ENCODE measurements at places on chromosomes 5 and 9. TPM values are rescaled to one million over a fixed set of nuclear protein-coding genes. Genes with fewer than 3 reads are reported as not detected.
A peak's percentile ranks its signal among the peaks of the same experiment; 100 is the strongest.

DNA sequence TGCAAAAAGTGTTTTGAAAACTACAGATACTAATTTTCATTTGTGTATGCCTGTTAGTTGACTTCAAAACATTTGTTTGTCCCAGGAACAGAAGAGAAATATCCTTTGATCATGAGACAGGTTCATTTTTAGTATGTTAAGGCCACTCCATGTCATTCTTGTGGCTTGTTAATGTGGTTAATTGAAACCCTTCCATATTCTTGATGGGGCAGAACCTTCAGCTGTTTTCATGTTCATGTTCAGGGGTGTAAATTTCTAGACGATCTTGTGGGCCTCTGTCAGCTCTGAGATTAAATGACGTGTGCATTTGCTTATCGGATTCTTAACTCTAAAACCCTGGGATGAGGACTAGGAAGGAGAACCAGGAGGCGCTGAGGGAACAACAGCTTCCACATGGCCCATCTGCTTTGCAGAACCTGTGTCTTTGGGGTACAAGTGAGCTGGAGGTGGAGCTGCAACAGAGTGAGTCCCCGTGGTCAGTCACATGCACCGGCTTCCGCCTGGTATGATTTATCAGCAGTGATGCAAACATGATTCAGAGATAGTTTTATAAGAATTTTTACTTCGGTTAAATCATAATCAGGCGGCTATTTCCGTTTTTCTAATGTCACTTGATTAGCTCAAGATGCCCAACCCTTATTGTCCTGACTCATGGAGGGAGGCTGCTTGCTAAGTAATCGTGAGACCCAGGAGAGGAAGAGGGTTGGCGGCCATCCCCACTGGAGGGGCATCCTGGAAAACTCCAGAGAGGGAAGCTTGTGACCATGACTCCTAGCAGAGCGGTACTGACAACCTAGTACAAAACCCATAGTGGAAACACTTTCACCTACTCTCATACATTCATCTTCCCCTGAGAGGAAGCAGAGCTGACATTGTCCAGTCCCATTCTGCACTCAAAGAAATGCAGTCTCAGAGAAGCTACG, 138.4 kb downstream of the C9orf152 start:
- H3K27me3 ChIP-seq: no peaks in the 10 kb centered on the region
- H3K4me1 ChIP-seq: peaks cover 36% of the 10 kb centered on the region
- H3K36me3 ChIP-seq: no peaks in the 10 kb centered on the region
- peak; percentile 78 for DNase-seq

GRCh38 chr9:17800418-17800817, 221.6 kb downstream of the SH3GL2 start:
- H3K4me1 ChIP-seq: no peaks in the 10 kb centered on the region
- no peak overlapping the region for H3K27ac ChIP-seq
- H3K27me3 ChIP-seq: no peaks in the 10 kb centered on the region

DNA sequence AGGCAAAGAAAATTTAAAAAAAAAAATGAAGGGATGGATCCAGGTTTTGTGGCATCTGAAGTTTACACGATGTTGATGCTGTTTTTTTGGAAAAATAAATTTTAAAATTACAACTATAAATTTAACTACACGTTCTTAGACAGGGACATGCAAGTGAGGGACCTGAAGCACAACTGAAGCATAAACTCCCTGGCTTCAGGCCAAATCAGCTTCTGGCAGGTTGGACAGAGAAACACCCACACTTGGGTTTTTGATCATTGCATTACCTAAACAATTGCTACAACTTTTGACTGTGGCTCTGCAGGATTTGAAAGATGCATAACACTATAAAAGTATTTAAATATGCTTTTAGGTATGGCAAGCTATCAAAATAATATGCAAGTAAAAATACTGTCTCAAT, 1318.3 kb upstream of the DMAC1 start:
- H3K4me3 ChIP-seq: no peak overlapping the region
- no peaks in the 10 kb centered on the region for H3K27me3 ChIP-seq
- H3K4me1 ChIP-seq: no peaks in the 10 kb centered on the region
- H3K27ac ChIP-seq: no peak overlapping the region
- DNase-seq: no peak

DNA sequence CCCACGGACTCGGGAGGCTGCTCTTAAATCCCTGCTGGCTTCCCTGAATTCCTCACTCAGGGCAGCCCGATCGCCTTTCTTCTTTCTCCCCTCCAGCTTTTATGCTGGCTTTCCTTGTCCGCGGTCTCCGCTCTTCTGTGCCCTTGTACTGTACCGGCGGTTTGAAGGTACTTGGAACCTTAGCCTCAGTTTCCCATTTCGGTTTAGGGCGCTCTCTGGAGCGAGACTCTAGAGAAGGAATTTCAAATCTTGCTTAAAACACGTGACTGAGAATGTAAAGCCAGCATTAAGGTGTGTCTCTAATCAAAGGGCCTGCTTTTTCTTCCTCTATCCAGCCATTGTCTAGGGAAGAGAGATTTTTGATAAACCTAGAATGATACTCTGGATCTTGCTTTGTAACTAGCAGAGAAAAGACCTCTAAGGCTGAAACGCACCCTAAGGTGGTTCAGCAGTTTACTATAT, 650 bp downstream of the GPR107 start:
- H3K4me1 ChIP-seq: peaks cover 36% of the 10 kb centered on the region
- H3K4me3 ChIP-seq: peak overlapping the region; percentile 93
- no peak for DNase-seq
- no peaks in the 10 kb centered on the region for H3K36me3 ChIP-seq
- H3K27ac ChIP-seq: peak overlapping the region; percentile 86
- H3K27me3 ChIP-seq: no peaks in the 10 kb centered on the region

GRCh38 chr5:173970878-173971650, 17.9 kb upstream of the C5orf47 start:
- no peaks in the 10 kb centered on the region for H3K36me3 ChIP-seq
- no peak overlapping the region for H3K4me3 ChIP-seq
- DNase-seq: no peak
- H3K27me3 ChIP-seq: no peaks in the 10 kb centered on the region

GRCh38 chr5:32231929-32232328, 57.8 kb upstream of the GOLPH3 start:
- no peaks in the 10 kb centered on the region for H3K27me3 ChIP-seq
- no peak for DNase-seq
- peaks cover 49% of the 10 kb centered on the region for H3K36me3 ChIP-seq
- no peak overlapping the region for H3K4me3 ChIP-seq
- H3K4me1 ChIP-seq: peaks cover 29% of the 10 kb centered on the region

- no peak overlapping the region for H3K4me3 ChIP-seq
- DNase-seq: no peak
- no peaks in the 10 kb centered on the region for H3K36me3 ChIP-seq
- H3K27me3 ChIP-seq: no peaks in the 10 kb centered on the region
- H3K27ac ChIP-seq: no peak overlapping the region
These were observed 34.6 kb upstream of the CPEB4 start for GRCh38 chr5:173853370-173854131.

DNA sequence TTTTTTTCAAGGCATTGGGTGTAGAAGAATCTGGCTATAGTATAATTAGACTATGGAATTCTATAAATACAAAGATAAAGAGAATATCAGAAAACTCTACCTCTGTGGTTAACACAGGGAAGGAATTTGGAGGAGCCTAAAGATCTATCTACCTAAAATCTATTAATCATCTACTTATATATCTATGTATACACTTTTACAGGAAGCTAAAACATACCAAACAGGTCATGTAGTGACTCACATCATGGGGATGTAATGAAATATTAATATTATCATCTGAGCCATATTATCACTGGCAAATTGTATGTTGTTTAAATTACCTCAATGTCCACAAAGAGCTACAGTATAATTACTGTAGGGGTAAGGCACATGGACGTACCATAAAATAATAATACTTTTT, 1748.2 kb downstream of the EFNA5 start:
- no peak for DNase-seq
- H3K36me3 ChIP-seq: no peaks in the 10 kb centered on the region
- H3K4me1 ChIP-seq: no peaks in the 10 kb centered on the region
- H3K27me3 ChIP-seq: no peaks in the 10 kb centered on the region
- no peak overlapping the region for H3K4me3 ChIP-seq
- H3K27ac ChIP-seq: no peak overlapping the region

NDFIP1 gene
- polyA plus RNA-seq: 34.3 TPM

SMIM33 gene
- 4.8 TPM for polyA plus RNA-seq
